CD4-positive, CD25-positive, alpha-beta regulatory T cell (primary cell): ENCODE measurements at places on chromosomes 2 and 18. TPM values are rescaled to one million over a fixed set of nuclear protein-coding genes. Genes with fewer than 3 reads are reported as not detected.

CYBRD1 gene
- 0.94 TPM for total RNA-seq

SLC30A3 gene
- total RNA-seq = 0.10 TPM

DNA sequence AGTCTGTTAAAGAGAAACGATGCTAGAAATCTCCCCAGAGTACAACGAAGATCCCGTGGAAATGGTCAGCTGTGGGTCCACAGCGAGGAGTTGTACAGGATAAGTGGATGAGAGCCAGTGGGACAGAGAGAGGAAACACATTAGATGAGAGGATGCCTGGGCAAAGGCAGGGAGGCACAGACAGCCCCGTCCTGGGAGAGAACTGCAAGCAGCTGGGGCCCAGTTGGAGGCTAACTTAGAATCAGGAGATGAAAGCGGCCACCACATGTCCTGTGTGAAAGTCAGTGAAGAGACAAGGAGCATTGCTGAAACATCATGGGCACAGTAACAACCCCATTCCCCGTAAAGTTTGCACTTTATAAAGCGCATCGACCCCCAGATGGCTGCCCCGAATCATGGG, 157.5 kb downstream of the RAPGEF4 start:
- H3K4me3 ChIP-seq = no peak overlapping the region
- no peaks in the 10 kb centered on the region for H3K27me3 ChIP-seq
- H3K4me1 ChIP-seq = no peaks in the 10 kb centered on the region
- no peak overlapping the region for H3K27ac ChIP-seq

DNA sequence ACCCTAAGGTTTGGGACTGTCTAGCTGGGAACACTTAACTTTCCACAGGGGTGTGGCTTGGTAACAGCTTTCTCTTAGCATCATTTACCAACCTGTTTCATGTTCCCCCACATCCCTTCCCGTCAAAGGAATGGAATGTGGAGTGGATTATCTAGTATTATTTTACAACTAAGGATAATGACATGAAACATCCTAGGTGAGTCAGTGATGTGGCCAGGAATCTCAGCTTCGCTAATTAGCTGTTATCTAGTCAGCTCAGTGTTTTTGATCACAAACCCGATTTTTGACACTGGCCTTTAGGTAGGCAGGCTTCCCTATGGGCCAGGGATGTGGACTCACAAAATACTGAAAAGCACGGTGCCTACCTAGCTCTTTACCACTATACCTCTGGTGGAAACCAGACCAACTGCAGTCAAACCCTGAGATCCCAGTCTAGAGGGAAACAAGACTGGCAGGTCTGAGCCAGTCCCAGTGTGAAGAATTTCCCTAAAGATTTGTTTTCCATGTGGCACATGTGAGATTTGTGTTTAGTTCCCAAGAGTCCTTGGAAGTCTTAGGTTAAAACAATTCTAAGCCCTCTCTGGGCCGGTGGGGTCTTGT, 2.8 kb upstream of the NRP2 start:
- no peak overlapping the region for H3K27ac ChIP-seq
- H3K4me1 ChIP-seq = no peaks in the 10 kb centered on the region
- peaks cover 29% of the 10 kb centered on the region for H3K27me3 ChIP-seq
- no peak overlapping the region for H3K4me3 ChIP-seq
- no peak for DNase-seq

GRCh38 chr2:98730053-98730706, 752 bp downstream of the MGAT4A start:
- no peaks in the 10 kb centered on the region for H3K27me3 ChIP-seq
- H3K4me3 ChIP-seq = peak overlapping the region; percentile 90
- peaks cover 46% of the 10 kb centered on the region for H3K4me1 ChIP-seq
- peaks cover 6% of the 10 kb centered on the region for H3K36me3 ChIP-seq

DNA sequence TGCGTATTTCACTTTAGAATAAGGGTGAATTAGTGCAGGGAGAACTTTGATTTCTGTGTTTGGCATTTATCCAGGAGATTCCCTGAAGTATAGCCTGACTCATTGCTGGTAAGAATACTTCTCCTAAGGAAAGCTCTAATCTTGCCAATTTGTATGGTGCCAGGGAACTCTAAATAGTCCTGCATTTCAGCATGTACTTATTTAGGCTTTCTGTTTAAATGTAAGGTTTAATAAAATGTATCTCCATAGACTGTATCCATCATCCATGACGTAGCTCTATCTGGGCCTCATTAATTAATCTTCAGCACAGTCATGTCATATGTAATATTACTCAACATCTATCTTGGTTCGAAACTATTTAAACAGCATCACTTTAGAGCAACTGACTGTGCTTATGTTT, 127.7 kb downstream of the DOK6 start:
- no peaks in the 10 kb centered on the region for H3K4me1 ChIP-seq
- H3K4me3 ChIP-seq = no peak overlapping the region
- no peak for DNase-seq

- no peak overlapping the region for H3K27ac ChIP-seq
- no peaks in the 10 kb centered on the region for H3K27me3 ChIP-seq
- H3K36me3 ChIP-seq = peaks cover 12% of the 10 kb centered on the region
These were observed 18.6 kb downstream of the ADNP2 start for GRCh38 chr18:80127635-80128034.

DNA sequence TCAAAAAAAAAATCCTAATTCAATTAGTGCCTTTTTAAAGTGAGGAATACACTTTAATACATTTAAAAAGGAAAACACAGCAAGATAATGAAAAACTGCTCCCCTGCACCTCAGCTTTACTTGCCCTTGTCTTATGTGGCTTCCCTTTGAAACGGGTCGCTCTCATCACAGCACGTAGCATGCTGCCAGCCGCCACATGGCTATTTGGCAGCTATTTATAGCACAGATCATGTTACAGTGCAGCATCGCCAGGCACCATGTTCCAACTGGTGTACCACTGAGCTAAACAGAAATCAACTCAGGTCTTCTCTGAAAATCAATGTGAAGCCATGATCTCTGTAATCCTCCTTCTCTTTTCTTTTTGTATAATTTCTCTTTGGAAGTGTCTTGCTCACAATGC, 65.1 kb downstream of the TMEM182 start:
- H3K36me3 ChIP-seq = no peaks in the 10 kb centered on the region
- no peak overlapping the region for H3K4me3 ChIP-seq
- no peaks in the 10 kb centered on the region for H3K27me3 ChIP-seq
- no peak for DNase-seq
- H3K27ac ChIP-seq = no peak overlapping the region
- H3K4me1 ChIP-seq = no peaks in the 10 kb centered on the region

DNA sequence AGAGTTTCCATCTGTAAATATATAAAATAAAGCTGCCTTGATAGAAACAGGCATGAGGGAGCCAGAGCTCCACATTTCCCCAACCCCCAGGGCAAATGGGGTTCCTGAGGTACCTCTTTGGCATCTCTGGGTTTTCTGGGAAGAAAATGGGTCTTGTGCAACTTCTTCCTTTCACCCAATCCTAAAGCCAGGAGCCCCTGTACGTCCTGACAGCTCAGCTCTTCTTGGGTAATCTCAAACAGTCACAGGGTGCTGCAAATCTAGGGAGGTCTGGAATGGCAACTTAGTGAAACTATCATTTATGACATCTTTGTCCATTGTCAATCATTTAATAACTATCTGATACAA, 36.6 kb upstream of the STAT1 start:
- H3K27me3 ChIP-seq = no peaks in the 10 kb centered on the region
- no peak overlapping the region for H3K27ac ChIP-seq
- no peak for DNase-seq
- peaks cover 10% of the 10 kb centered on the region for H3K4me1 ChIP-seq
- H3K36me3 ChIP-seq = no peaks in the 10 kb centered on the region
